ENCODE measurements at places on chromosomes 1 and 21. TPM values are rescaled to one million over a fixed set of nuclear protein-coding genes. Genes with fewer than 3 reads are reported as not detected.

Gene OVAAL
- not detected for total RNA-seq

Gene INKA2
- not detected for total RNA-seq

Gene LCE1E
- total RNA-seq: not detected

- no peak for DNase-seq
Observed at GRCh38 chr1:88890131-88890530, 1.2 kb downstream of the GTF2B start.

- no peak for DNase-seq
Observed at GRCh38 chr1:236307435-236307834, 25.7 kb upstream of the ERO1B start.

- no peak for DNase-seq
Observed at GRCh38 chr1:195876792-195877191, 731.4 kb downstream of the KCNT2 start.

DNA sequence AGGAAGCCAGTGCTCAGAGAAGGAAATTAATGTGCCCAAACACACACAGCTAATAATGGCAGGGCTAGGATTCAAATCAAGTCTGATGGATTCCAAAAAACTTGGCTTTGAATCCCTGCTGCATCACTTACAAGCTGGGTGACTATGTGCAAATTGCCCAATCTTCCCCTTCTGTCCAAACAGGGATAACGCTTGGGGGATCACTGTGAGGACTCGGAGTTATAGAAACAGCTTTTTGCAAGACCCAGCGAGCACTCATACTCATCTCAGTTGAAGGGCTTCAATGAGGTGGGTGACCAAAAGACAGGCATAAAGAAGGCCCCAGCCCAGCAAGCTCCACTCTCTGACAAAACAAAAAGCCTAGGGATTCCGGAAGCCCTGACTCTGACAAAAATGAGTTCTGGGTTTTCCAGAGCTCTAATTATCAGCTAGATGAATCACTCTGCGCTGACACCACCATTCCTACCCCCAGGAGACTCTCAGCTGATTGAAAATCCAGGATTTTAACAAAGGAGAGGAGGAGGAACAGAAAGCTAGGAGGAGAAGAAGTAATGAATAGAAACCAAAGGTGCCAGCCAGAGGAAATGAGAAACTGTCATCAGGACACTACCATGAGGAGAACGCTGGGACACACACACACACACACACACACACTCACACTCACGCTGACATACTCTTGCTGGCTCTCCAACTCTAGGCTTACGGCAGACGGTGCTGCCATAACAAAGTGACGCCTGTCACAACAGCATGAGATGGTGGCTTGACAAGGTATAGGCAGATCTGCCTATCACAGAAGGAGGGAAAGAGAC is 1.6 kb upstream of the STK40 start:
- DNase-seq: no peak

DNA sequence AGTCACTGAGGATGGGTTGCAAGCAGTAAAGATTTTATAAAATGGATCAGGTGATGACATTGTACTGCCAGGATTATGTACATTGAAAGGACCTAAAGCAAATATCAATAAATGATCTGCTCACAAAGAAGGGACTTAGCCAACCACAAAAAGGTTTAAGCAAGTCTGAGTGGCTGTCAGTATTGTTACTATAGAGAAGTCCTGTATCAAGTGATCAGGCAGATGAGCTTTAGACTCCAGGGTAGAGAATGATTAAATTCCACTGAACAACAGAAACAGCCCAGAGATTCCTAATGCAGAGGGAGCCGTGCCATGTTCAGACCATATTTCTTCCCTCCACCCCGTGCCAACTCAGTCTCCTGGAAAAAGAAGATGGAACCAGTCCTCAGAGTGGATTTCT is 138.9 kb downstream of the SETD4 start:
- DNase-seq: no peak

Data from T-cell (primary cell).